Coronary artery (tissue), 2 donors: ENCODE measurements at places on chromosomes 3 and 15.

DNA sequence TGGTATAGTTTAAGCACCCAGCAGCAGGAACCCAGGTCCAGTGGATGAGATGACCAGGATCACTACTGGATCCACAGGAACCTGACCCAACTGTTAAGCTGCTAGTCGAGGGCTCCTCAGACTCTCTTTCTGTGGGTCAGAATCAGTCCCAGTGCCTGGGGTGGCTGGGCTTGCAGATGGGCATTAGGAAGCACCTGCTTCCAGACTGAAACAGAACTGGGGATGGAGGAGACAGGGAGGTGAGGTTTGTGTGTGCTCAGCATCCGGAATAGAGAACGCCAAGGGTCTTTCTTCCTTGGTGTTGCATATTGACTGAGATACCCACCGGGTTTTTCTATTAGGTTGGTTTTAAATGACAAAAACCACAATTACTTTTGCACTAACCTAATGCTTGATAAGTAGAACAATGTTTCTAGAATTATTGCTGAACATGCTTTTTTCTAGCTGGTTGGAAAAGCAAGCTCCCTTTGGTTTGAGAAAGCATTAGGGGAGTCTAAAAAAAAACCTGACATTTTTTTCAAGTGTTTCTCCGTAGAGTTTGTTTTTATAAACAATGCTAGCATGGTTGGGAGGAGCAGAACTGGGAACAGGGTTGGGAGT is 779 bp downstream of the ST3GAL6 start:
- DNase-seq, result no peak

GRCh38 chr15:46129145-46129544 is 494.3 kb downstream of the SQOR start:
- no peak for DNase-seq

GRCh38 chr3:178603735-178604134 is 67.5 kb downstream of the KCNMB2 start:
- DNase-seq, result no peak

- no peak for DNase-seq
Measured at GRCh38 chr3:146502887-146503460, 33.6 kb upstream of the PLSCR2 start.

DNA sequence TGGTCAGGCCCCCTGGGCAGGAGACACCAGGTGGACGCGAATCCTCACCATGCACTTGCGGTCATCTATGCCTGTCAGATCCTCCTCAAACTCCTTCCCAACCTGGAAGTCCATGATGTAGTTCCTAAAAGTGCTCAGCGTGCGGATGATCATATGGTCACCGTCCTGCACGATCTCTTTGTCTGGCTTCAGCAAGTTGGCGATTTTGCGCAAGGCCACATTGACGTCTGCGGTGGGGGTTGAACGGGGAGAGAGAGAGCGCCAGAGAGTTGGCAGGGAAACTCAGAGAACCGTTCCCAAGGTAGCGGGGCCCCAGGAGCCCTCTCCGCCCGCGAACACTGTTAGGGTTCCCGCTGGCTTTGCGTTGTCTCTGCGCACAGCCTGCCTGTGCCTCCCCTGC is 809 bp downstream of the RBP1 start:
- no peak for DNase-seq

DNA sequence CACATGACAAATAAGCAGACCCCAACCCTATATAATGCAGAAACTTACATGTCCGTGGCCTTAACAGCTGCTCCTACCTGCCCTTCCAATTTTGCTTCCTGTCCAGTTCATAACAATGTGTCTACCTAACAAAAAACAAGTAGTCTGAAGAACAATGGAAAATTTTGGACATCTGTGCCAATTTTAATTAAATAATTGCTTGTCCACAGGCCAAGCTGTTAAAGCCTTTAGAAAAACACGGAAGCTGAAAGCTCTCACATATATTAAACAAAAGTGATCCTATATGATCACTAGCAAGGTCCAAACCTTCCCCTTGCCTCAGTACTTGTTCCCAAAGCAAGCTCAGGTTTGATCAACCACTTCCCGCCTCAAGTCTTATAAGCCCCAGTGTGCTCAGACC is 37.1 kb downstream of the MAGI1 start:
- no peak for DNase-seq

DNA sequence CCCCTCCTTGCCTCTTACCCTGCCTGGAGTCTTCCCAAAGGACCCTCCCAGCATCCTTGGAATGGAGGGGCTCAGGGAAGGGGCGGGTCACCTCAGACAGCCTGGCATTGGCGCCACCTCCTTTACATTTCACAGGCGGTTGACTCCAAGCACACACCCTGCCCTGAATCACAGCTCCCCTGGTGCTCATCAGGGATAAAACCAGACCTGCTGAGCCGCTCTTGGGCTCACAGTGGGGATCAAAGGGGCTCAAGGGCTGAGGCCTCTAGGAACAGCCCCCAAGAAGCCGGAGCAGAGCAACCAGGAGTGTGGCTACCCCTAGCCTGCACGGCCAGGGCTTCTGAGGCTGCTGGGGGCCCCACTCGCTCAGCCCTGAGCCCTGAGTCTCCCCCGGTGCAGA is 16.6 kb downstream of the LINGO1 start:
- DNase-seq, result no peak

DNA sequence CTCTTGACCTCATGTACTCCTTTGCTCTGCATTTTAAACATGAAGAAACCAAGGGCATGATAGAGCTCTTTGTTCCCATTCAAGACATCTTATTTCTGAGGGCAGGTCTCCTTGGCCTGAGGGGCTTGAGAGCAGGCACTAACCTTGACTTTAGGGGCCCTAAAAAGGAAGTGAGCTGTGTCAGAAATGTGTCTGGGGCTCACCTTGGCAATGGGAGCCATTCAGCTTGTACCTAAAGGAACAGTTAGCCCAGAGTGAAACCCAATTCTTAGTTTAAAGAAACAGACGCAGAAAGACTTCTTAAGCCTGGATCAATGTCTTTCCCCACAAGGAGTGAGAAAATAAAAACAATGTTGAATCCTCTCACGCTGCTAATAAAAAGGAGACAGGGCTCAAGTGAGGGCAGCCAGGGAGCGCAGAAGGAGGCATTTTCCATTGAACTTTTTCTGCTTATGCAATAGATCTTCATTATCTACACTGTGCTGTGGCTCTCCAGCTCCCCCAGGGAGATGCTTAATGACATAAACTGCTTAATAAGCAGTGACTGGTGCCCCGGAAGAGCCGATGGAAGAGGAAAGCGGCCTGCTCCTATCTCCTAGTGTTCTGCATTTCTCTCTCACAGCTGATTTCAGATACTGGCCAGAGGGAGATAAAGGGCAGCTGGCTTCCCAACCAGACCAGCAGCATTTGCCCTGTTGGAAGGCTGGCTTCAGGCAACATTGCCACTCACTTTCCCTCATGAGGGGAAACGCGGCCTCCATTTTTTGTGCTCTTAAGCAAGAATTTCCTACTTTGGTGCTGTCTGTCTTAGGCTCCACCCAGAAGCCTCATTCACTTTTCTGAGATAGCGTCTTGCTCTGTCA is 152.0 kb downstream of the OPA1 start:
- DNase-seq, result no peak
